D721Med (cell line): ENCODE measurements at places on chromosomes 5 and 9.

DNA sequence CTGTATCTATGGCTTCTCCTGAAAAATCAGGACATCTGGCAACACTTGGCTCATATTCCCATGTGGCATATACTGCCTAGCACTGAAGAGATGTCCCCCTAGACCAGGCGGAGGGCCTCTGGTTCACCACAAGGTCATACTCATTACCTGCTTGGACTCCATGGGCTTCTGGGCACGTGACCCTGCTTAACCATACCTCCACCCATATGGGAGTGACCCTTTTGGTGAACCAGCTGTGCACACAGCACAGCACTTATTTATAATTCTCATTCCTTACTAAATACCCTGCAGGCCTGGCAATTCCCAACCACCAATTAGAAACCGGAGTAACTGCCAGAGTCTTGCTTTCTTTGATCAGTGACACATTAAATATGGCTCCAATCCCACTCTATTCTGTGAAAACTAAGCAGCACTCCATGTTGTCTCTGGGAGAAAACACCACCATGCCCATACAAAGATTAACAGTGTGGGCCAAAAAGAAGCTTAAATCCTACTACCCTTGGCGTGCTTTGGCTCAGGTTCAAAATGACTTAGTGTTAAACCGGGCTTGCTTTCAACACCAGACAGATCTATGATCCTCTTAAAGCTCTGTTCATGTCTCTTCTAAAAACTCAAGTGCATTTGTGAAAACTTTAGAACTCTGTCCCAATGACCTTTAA, 57.7 kb downstream of the MTMR12 start:
- no peak for DNase-seq

- DNase-seq: no peak
Observed at GRCh38 chr9:128091571-128091970, 23.5 kb downstream of the SLC25A25 start.

- DNase-seq: no peak
Observed at GRCh38 chr9:19992556-19992955, 203.7 kb upstream of the SLC24A2 start.

DNA sequence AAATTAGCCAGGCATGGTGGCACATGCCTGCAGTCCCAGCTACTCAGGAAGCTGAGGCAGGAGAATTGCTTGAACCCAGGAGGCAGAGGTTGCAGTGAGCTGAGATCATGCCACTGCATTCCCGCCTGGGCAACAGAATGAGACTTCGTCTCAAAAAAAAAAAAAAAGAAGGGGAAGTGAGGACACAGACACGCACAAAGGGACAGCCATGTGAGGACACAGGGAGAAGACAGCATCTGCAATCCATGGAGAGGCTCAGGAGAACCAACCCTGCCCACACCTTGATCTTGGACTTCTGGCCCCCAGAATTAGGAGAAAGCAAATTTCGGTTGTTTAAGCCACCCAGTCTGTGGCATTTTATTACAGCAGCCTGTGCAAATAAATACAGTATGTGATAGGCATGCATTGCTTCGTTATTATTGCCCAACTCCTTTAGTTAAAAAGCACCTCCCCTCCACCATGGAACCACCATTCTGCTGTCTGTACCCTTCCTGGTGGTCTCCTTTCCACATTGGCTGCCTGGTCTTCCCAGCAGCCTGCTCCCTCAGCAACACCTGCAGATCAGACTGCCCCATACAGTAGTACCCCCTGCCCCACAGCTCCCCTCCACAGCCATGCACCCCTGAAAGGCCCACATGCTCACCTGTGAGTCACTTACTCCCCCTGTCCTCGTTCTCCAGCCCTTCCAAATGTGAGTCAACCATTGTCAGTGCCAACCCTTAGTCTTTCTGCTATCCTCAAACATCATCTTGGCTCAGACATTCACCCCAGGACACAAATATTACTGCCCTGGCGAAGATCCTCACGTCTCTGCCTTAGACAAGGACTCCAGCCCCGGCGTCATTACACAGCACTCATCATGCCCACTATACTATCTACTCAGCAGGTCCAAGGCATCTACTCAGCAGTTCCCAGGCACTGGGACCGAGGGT, 128.8 kb downstream of the ROR2 start:
- no peak for DNase-seq

DNA sequence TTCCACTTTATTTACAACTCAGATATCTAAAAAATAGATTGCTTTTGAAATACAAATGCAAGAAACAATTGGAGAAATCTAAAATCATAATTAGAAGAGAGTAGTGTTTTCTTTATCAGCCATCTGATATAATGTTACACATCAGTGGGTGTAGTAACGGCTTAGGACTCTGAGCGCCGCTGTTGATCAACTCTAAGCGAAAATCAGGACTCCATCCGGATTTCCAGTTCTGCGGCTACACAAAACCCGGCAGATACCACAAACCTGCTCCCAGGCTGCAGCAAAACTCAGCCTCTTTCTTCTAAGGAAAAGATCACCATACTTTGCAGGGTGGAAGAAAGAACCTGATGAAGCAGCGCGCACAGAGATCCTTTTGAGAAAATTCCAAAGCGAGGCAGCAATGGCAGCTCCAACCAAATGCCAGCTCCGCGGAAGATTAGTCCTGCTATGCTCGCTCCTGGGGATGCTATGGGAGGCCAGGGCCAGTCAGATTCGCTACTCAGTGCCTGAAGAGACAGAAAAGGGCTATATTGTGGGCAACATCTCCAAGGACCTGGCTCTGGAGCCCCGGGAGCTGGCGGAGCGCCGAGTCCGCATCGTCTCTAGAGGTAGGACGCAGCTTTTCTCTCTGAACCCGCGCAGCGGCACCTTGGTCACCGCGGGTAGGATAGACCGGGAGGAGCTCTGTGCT, at the start of gene PCDHGA9:
Gene PCDHGA9 (plus strand): TSS at position 226 of the 691 bp plus-strand sequence. CDS start 175 bp downstream, at position 401.
- DNase-seq: no peak

DNA sequence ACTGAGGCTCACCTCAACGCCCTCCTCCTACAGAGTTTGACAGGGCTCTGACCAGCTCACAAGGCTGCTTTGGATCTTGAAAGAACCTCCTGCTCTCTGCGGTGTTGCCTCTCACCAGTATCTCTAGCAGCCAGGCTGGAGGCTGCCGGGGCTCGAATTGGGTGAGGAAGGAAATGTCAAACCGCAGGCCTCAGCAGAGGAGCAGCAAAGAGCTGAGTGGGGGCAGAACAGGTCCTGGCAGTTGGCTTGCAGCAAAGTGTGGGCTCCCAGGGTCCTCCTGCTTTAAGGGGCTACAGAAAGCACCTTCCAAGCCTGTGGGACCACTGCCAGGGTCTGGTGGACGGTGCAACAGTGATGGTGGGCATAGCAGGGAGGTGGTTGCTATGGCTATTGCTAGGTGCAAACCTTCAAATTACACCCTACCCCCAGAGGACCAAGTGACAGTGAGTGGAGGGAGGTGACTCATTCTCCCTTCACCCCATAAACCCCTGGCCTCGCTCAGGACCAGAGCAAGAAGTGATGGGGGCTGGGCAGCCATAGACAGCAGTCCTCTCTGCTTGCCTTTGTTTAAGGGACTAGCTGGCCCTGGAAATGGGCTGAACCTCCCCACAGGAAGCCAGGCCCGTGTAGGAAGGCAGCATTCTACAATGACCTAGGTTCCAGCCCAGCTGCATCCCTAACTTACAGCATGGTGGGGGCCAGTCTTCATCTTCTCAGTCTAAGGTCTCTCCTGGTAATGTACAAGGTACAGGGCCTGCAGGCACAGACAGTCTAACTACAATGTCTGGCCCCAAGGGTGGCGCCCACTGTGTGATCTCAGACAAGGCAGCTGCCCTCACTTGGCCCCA, 18.7 kb downstream of the LCP2 start:
- DNase-seq: no peak

DNA sequence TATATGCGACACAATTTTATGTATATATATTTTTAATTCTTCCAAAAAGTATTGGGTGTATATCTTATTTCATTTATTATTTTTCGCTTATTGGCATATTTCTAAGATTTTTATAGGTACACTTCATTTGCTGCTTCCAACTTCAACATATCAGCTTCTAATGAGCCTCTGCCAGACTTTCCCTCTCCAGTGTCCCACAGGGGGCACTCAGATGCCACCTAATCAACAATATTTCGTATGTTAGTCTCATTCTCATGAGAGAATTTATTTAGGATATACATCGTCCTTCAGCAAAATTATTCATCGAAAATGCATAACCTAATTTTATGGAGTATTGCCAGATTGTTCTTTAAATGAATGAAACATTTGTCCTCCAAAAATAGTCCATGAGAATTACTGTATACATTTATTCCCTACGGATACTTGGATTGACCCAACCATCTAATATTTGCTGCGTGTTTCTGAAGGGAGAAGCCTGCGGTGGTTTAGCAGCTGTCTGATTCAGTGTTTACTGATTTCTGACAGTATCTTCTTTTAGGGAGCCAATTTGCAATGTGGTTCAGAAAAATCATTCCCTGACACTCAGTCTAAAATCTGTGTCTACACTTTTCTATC, 100.6 kb upstream of the SELENOP start:
- DNase-seq: no peak

DNA sequence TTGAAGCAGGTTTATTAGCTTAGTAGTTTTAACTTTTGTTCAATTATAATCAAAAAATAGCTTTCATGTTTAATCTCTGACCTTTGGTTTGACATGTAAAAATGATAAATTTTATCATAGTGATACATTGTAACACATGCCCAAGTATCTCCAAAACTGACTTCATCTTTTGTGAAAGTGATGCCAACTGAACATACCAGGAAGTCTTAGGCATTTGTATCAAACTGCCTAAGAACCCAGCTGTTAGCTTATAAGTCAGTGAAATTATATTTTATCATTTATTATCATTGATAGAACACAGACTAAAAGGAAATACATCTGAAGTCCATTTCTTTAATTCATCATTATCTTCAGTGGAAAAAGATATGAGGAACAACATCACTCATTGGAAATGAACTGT, 39.1 kb downstream of the NIPBL start:
- no peak for DNase-seq

- no peak for DNase-seq
Observed at GRCh38 chr9:98201749-98202148, 9.3 kb upstream of the CORO2A start.
